ENCODE measurements at places on chromosomes 3 and 15.

GRCh38 chr3:103048068-103048722 lies 613.4 kb downstream of the ZPLD1 start:
- no peak for DNase-seq

DNA sequence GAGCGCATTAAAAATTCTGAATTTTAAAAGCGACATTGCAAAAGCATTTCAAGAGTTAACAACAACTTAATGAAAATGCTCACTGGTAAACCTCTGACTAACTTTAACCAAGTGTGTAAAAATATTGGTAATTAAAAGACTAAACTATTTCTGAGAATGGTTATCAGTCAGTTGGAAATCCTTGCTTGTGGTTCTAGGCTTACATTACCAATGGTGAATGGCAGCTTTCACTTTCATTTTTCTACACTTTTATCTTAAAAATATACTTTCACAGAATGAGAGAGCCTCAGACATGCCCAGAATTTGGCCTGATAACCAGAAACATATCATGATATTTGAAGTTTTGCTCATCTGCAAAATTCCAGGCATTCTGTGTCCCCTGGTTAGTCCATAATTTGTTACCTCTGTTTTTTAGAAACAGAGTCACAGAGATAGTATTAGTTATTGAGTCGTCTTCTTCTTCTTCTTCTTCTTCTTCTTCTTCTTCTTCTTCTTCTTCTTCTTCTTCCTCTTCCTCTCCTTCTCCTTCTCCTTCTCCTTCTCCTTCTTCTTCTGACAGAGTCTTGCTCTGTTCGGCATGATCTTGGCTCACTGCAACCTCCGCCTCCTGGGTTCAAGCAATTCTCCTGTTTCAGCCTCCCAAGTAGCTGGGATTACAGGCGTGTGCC lies 5.5 kb upstream of the RNF111 start:
- no peak for DNase-seq

- no peak for DNase-seq
These were observed 44.0 kb downstream of the PSMD6 start for GRCh38 chr3:63979093-63979885.

- DNase-seq: no peak
These were observed 2.1 kb upstream of the HACD2 start for GRCh38 chr3:123586968-123587367.

GRCh38 chr3:29319262-29319661 lies 38.4 kb downstream of the RBMS3 start:
- DNase-seq: no peak

- no peak for DNase-seq
These were observed 264.4 kb upstream of the PROK2 start for GRCh38 chr3:72049300-72049699.
